ENCODE measurements at places on chromosomes 7 and 10. TPM values are rescaled to one million over a fixed set of nuclear protein-coding genes. Genes with fewer than 3 reads are reported as not detected.

DNA sequence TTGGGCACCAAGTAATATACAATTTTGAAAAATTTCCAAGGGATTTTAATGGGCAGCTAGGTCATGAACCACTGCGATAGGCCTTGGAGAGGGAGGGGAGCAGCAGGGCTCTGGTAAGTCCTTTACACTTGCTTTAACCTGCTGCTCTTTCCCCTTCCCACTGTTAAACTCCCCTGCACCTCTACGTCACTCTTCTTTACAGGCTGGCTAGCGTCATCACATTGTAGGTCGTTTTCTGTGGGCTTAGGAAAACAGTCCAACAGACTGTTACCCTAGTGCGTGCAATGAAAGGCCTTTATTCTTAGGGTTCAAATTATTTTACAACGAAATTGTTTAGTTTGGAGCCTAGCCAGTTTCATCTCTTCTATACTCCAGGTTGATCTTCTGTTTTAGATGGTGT lies 235.7 kb downstream of the AUTS2 start:
- no peak for DNase-seq

- DNase-seq, result no peak
These were observed 443.2 kb downstream of the REEP3 start for GRCh38 chr10:63964406-63964805.

GRCh38 chr10:124063750-124064603 lies 29.4 kb downstream of the CHST15 start:
- no peak for DNase-seq

DNA sequence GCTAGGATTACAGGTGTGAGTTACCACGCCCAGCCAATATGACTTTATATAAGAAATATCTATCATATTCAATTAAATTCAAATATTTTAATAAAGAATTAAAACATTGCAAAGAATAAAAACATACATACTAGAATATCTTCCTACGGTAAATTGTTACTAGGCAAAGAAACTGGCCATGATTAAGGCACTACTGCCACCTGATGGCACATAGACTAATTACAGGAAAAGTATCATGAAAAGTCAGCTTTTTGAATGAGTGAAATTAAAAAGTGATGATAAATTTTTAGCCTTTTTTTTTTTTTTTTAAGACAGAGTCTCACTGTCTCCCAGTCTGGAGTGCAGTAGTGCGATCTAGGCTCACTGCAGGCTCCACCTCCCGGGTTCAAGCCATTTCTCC lies 30.9 kb downstream of the MRPS33 start:
- no peak for DNase-seq

- DNase-seq, result no peak
These were observed 43.8 kb downstream of the ADAMTS14 start for GRCh38 chr10:70715853-70716795.

DNA sequence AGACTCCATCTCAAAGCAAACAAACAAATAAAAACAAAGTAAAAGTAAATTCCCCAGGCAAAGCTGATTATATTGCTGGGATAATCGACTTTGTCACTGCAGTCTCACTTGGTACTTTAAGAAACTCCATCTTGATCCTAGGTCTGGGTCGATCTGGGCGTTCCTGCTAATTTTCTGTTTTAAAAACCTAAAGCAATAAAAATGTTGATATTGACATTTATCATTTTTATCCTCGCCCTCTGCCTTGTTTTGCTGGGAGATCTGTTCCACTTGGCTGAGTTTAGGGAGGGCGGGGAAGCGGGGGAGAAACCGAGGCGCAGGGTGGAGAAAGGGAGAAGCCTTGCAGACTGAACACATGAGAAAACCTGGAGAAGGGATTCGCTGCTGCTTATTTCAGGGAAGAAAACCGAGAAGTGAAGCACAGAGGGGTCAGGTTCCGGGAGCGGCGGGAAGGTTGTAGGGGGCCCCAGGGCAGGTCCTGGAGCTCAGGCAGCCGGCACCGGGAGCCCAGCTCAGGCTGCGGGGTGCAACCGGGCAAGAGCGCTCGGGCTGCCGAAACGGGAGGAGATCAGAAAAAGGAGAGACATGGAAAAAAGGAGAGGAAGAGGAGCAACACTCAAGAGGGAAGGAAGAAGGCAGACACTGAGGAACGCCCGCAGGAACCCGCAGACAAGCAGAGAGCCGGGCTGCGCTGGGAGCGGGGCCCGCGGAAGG lies 27.3 kb upstream of the KMT2C start:
- no peak for DNase-seq

- DNase-seq, result no peak
These were observed 43.9 kb downstream of the TNS3 start for GRCh38 chr7:47537716-47538675.

DNA sequence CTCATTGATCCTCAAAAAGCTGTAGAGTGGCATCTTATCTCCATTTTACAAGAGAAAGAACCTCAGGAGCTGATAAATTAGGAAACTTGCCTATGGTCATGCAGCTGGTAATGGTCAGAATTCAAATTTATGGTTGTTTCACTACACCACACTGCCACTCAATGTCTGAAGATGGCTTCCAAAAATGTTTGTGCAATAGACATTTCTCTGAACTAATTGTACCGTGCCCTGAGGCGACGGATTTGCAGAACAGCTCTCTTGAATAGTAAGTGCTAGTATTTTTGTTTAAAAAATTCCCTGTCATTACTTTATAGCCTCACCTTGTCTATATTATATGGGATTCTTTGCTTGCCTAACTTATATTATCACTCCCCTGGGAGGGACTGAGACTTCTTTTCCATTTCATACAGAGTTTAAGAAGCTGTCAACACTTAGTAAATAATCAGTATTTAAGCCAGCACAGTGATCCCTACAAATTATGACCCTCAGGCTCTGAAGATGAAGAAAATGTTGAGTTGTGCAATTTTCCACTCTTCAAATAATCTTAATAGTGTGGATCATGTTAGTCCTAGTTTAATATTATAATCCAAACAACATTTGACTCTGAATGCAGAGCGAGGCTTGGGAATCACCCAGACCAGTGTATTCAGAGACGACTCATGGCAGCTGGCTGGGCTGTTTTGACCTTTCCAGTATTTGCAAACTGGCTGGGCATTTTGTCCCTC lies 346.6 kb downstream of the PTEN start:
- DNase-seq, result no peak

DNA sequence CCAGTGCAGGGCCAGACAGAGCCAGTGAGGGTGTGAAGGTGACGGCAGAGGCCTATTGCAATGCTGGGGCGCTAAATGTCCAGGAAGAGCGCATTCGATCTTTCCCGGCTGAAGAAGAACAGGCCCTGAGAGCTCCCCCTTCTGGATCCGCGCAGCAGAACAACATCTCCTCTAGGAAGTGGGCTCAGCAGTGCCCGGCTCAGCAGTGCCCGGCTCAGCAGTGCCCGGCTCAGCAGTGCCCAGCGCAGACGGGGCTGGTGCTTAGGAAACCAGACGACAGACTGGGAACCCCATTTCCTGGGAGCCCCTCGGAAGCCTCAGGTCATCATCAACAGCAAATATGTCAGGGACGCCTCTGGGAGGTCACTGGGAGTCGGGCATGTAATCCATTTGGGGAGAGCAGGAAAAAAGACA lies 4.7 kb upstream of the NOS3 start:
- DNase-seq, result no peak

GRCh38 chr10:89147256-89147655 lies 59.9 kb downstream of the CH25H start:
- no peak for DNase-seq

DNA sequence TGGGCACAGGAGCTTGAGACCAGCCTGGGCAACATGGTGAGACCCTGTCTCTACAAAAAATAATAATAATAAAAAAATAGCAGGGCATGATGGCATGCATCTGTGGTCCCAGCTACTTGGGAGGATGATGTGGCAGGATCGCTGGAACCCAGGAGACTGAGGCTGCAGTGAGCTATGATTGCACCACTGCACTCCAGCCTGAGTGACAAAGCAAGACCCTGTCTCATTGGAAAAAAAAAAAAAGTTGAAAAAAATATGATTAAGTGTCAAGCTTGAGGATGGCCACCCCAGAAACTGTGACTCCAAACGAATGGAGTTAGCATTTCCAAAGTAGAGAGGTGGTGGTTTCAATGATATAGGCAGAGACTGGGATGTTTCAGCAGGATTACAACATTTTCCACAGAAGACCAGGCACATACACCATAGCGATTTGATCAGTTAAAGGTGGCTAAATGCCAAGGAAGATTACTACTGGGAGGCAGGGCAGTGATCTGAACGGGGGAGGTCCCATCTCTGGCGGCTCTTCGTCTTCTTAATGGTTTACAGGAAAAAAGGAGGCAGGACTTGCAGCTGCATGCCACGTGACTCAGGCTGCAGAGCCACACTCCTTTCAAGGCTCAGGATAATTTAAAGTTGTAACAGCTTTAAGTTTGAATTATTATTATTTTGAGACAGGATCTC lies 250.6 kb upstream of the GALNT17 start:
- no peak for DNase-seq

- no peak for DNase-seq
These were observed 13.7 kb upstream of the HERC4 start for GRCh38 chr10:68088740-68089139.

GRCh38 chr10:5645944-5646617 lies 20.3 kb downstream of the ASB13 start:
- DNase-seq, result no peak

DNA sequence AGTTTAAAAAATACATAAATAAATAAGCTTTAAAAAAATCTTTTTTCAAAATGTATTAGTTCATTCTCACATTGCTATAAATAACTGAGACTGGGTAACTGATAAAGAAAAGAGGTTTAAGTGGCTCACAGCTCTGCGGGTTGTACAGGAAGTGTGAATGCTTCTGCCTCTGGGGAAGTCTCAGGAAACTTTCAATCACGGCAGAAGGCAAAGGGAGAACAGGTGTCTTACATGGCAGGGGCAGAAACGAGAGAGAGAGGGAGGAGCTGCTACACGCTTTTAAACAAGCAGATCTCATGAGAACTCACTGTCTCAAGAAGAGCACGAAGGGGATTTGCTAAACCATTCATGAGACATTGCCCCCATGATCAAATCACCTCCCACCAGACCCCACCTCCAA lies 114.6 kb downstream of the DNAJC1 start:
- DNase-seq, result no peak

CCAR1 gene
- total RNA-seq, result 55.9 TPM

DNA sequence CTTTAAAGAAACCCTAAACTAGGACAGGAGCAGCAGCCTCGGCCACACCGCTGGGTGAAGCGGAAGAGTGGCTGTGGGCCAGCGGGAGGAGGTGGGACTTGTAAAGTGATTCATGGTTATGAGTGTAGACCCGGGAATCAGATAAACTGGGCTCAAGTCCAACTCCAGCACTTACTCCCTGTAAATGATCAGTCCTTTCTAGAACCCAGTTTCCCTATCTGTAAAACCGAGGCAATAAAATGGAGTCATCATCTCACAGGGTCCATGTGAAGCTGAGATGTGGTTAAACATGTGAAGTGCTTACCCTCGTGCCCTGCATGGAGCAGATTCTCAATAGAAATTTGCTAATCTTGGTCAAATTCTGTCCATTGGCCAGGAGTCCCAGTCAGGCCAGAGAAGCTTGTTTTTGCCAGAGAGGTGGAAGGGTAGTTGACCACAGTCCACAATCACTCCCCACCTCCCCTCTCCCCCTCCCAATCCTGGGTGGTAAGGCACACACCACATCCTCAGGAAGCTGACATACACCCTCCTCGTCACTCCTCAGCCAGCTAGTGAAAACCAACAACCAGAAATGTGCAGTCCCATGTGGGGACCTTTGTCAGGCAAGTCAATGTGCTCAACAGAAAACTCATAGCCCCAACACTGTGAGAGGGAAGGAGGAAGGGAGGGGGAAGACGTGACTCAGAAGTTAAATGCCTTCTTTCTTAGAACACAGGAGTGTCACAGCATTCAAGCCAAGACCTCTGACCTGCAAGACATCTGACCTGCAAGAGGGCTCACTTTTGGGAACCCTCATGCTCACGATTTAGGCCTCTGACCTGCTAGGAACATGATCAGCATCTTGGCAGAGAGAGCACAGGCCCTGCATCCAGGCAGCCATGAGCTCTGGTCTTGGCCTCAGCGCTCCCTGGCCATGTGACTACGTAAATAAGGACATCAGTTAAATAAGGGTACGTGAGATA lies 145.1 kb downstream of the PLXNA4 start:
- no peak for DNase-seq

GRCh38 chr7:124603066-124603465 lies 162.5 kb downstream of the GPR37 start:
- no peak for DNase-seq

- no peak for DNase-seq
These were observed 2.5 kb downstream of the SLC25A28 start for GRCh38 chr10:99617696-99618095.

GRCh38 chr10:83533290-83533689 lies 606.0 kb upstream of the GHITM start:
- no peak for DNase-seq

DNA sequence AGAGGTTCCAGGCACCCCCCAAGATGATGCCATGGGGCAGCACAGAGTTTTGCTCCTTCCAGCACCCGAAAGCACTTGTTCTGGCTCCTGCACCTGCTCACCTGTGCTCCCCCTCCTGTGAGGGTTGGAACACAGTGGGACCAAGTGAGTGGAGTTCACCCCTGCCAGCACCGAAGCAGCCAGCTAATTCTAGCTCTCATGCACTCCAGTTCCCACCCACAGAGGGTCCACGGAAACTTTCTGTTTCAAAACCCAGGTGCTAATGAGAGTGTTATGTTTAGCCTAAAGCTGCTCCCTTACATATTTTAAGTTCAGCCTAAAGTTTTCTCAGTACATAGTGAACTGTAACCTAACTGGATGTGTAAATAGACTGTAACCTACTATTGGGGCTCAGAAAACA lies 42.6 kb upstream of the SLC35G1 start:
- DNase-seq, result no peak

NFE2L3 gene
- 3.8 TPM for total RNA-seq

OR13A1 gene
- total RNA-seq, result not detected

DNA sequence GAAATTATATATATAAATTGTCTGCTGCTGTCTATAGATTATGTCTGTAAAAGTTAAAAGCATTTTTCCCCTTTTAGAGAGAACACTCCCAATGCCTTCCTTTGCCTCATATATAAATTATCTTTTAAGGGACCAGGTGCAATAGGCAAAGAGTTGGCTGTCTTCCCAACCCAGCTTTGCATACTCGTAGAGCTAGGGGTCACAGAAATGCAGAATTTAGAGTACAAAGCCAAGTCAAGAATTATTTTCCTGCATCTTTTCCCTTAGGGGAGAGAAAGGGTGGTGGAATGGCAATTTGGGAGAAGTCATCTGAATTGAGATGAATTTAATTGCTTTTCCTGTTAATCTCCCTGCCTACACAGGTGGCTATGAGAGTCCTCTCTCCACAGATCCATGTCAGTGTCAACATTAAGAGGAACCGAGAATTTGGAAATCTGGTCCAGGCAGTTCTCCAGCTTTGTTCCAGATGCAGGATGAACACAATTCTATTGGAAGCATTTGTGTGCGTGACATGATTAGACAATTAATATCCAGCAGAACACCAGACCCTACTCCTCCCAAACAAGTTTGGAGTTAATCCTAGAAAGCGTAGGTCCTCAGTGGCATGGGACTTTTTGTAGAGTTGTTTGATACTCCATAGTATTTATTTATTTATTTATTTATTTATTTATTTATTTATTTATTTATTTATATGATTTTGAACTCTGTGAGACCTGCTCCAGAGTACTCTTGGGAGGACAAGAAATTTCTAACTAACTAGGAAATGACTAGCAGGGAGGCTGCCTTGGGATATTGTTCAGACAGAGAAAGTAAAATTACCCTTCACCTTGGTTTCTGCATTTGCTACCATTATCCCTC lies 80.3 kb upstream of the SKAP2 start:
- no peak for DNase-seq

TUBAL3 gene
- total RNA-seq, result 0.18 TPM

- DNase-seq, result peak; percentile 88
These were observed 72.4 kb upstream of the LRRC4 start for GRCh38 chr7:128103498-128104107.

RGS10 gene
- 30.0 TPM for total RNA-seq

GRCh38 chr7:122312789-122313188 lies 8.2 kb upstream of the FEZF1 start:
- DNase-seq, result no peak

Measured in sciatic nerve (tissue), 2 donors.